ENCODE measurements at places on chromosomes 7 and 10.

DNA sequence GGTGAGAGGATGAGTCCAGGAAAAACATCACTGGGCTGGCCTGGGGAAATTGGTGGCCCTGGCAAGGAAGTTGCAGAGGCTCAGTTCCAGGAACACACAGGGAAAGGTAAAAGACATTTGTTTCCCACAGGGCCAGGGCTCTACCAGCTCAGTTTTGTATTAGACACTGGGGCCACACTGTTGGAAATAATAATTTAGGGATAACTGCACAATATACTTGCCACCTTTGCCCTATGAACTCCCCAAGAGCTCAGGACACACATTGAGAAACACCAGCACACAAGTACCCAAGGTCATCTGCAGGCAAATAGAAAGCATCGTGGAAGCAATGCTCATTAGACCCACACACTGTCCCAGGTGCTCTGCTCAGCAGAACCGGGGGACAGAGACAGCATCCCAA, 617.6 kb downstream of the PTPRN2 start:
- DNase-seq = no peak

DNA sequence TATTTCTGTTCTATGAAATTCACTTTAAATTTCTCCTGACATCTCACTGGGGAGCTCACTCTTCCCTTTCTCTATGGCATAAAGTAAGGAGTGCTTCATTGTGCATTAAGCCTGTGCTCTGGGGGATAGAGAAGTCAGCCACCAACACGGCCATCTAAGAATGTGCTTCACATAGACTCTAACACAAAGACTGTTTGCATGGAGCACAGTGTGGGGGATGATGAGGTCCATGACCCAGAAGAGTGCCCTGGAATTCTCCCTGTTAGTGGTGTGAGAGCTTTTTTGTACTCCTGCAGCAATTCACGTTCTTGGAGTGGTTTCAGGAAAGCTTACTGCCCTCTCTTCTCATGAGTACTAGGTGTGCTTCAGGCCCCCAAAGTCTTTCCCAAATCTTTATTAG, 43.9 kb upstream of the PDZD8 start:
- no peak for DNase-seq

- DNase-seq = no peak
These were observed 45.8 kb downstream of the MKX start for GRCh38 chr10:27699776-27700175.

DNA sequence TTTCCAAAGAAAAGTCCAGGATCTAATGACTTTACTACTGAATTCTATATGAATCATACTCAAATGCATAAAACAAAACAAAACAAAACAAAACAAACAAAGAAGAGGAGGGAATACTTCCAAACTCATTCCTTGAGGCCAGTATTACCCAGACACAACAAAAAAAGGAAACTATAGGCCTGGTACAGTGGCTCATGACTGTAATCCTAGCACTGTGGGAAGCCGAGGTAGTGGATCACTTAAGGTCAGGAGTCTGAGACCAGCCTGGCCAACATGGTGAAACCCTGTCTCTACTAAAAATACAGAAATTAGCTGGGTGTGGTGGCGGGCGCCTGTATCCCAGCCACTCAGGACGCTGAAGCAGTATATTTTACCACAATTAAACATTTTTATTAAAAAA, 114.6 kb downstream of the NRBF2 start:
- no peak for DNase-seq

GRCh38 chr10:126175641-126176262, 212.5 kb downstream of the ADAM12 start:
- no peak for DNase-seq

DNA sequence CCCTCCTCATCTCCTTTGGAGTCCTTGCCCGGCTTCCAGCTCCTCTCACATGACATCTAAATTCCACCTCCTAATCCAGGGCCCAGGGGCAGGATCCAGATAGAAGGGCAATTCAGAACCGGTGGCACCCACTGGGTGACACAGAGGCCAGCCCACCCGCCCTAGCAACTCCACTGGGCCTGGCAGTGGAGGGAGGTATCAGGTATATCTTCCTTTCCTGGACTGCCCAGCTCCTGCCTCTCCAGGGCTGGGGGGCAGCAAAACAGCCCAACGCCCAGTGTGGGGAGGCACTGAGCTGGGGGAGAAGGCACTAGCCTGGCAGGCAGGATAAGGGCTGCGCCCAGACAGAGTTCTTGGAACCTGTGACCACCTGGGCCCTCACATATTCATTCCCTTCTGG, 10.4 kb upstream of the TRIM8 start:
- no peak for DNase-seq

DNA sequence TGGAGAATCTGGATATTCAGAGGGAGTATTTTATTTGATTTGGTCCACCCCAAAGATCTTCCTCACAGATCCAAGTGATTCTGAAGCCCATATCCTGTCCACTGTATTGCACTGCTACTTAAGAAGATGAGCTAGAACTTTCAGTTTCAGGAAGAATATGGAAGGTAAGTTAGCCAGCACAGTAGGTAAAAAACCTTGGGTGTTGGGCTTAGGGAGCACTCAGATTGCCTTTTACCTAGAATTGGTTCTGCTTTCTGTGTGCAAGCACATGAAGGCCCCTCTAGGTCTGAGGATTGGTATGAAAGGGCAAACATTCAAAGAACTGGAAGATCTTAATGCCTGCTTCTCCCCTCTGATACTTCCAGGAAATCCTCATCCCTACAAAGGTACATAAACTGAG, 146.7 kb upstream of the COL1A2 start:
- no peak for DNase-seq

DNA sequence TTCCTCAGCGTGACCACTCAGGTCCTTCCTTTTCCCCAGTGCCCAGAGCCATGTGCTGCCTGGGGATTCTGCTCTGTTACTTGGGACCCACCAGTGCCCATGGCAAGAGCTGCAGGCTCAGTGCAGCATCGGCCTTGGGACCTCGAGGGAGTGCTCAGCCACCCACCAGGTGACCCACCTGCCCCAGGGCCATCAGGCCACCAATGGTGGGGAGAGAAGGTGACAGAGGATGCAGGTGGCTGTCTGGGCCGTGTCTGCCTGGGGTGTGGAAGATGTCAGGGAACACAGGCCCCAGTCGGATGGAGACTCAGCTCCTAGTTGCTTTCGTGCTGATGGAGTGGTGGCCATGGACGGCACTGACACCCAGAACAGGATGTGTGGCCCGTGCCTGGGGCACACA, 104.7 kb upstream of the FAM20C start:
- DNase-seq = no peak

DNA sequence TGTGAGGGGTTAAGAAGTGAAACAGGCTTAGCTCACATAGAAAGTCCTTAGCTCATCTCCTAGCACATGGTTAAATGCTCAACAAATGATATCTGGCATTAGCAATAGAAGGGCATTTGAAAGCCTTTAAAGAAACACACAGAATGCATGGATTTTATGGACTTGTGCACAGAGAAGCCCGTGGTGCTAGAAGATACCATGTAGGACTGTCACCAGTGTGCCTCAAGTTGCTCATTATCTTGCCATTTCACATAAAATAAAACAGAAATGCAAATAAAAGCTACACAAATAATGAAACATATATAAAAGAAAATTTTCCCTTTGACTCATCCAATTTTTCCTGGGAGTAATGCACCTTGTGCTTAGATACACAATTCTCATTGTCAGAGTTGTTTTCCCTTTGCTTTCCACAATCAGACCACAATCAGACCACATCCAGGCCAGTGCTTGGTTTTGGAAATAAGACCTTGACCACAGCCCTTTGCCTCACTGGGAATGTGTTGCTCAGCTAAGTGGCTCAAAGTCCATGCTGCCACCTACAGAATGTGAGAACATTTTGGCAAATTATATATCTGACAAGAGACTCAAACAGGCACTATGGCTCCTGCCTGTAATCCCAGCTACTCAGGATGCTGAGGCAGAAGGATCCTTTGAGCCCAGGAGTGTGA, 9.5 kb upstream of the WDR11 start:
- DNase-seq = no peak

DNA sequence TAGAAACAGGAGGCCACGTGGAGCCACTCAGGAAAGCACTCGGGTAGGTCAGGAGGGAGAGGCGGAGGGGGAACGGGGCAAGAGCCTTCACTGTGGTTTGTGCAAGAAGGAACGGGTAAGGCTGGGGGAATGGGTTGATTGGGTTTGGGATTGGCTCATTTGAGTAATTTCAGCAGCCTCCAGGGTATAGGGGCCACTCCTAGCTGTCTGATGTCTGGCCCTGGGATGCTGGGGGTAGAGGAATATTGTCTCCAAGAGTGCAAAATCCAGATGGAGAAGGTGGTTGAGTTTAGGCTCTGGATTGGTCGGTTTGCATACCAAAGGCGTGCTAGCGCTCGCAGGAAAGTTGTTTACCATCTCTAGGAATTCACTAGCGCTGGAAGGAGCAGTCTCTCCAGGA, 47.2 kb downstream of the MYL10 start:
- no peak for DNase-seq

GRCh38 chr7:39540320-39540719, 25.9 kb upstream of the YAE1 start:
- no peak for DNase-seq

DNA sequence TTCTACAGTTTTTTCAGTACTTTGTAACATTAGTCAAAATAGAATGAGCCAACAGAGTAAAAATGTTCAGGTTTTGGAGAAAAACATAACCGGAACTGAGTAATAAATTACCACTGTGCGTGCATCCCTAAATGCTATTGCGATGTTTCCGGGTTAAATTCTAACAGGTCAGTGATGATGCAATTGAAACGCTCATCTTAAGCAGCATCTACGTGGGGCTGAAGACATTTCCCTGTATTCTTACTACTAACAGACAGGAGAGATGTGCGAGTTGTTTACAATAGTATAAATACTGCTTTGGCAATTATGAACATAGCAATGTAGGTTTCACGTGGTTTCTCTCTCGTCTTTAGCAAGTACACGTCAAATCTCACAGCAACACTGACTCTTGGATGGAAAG, 149.4 kb downstream of the USP6NL start:
- DNase-seq = no peak

GRCh38 chr7:52184006-52184703, 851.3 kb upstream of the POM121L12 start:
- no peak for DNase-seq

- no peak for DNase-seq
These were observed 8.4 kb downstream of the PROSER2 start for GRCh38 chr10:11831520-11831951.

- no peak for DNase-seq
These were observed 144.8 kb downstream of the CPEB3 start for GRCh38 chr10:92146107-92146506.

DNA sequence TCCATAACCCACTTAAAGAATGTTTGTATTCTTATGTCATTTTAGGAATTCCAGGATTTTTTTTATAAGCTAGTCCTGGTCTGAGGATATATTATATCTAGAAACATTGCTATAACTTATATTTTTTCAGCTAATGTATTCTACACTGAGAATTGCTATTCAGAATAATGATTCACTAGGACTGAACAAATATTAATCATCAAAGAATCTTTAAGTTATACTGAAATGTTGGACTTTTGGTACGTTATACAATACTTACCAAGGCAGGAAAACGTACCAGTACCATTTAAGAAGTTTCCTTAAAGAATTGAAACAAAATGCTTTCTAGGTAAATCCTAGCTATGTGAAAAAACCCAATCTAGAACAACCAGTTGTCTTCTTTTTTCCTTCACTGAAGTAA, 18.4 kb downstream of the PTTG1IP2 start:
- no peak for DNase-seq

GRCh38 chr7:111400088-111400487, 162.2 kb downstream of the IMMP2L start:
- no peak for DNase-seq

DNA sequence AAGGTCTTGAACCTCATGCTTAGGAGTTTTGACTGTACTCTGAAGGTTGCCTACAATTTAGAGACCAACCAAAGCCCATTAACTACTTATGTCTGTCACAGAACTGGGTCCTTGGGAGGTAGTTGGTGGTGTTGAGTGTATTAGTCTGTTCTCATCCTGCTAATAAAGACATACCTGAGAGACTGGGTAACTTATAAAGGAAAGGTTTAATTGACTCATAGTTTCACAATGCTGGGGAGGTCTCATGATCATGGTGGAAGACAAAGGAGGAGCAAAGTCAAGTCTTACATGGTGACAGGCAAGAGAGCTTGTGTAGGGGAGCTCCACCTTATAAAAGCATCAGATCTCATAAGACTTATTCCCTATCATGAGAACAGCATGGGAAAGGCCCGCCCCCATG, 319.6 kb upstream of the ZMIZ1 start:
- DNase-seq = no peak
